ENCODE measurements at places on chromosomes 5 and 9. TPM values are rescaled to one million over a fixed set of nuclear protein-coding genes. Genes with fewer than 3 reads are reported as not detected.

DNA sequence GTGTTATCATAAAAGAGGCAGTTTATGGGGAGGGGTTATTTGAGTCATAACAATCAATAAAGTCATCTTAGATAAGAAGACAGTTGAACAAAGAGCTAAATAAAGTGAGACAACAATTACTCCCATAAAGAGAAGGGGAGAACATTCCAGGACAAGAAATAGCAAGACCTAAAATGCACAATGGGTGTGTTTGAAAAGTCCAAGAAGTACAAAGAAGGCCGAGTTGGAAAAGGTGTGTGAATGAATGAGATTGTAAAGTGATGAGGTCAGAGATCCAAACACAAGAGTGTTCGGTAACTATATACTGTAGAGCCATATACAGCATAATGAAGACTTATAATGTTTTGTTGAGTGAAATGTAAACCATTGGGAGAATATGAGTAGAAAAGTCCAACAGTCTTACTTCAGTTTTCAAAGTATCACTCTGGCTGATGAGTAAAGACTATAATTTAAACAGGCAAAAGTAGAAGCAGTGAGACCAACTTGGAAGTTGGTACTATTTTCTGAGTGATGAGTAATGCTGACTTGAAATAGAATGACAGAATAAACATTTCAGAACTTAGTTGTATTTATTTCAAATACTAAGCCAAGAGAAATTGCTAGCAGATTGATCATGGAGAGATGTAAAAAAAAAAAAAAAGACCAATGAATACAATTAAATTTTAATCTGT lies 868.7 kb upstream of the CDH9 start:
- DNase-seq: no peak

- DNase-seq: no peak
Observed at GRCh38 chr9:93955111-93955980, at the start of gene BARX1. BARX1 (minus strand) TSS chr9:93955355; CDS start chr9:93955146, 209 bp downstream.

- DNase-seq: no peak
Observed at GRCh38 chr5:122584411-122585300, 190.2 kb upstream of the SNX2 start.

DNA sequence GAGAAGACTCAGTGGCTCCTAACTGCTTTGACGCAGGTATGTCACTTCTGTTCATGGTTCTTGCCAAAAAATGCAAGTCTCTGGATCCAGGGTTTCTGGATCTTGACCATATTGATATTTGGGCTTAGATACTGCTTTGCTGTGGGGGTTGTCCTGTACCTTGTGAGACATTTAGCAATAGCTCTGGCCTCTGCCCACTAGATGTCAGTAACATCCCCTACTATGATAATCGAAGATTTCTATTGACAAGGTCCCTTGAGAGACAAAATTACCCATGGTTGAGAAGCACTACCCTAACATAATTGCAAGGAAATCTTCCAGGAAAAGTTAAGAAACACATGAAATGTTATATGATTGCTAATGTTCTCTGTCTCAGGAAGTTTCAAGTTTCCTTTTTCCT lies 285.4 kb downstream of the TMEM232 start:
- DNase-seq: peak; percentile 31

GRCh38 chr5:113084402-113085083 lies 107.9 kb downstream of the DCP2 start:
- DNase-seq: no peak

GRCh38 chr9:94980947-94981722 lies 254.6 kb downstream of the AOPEP start:
- DNase-seq: no peak

DNA sequence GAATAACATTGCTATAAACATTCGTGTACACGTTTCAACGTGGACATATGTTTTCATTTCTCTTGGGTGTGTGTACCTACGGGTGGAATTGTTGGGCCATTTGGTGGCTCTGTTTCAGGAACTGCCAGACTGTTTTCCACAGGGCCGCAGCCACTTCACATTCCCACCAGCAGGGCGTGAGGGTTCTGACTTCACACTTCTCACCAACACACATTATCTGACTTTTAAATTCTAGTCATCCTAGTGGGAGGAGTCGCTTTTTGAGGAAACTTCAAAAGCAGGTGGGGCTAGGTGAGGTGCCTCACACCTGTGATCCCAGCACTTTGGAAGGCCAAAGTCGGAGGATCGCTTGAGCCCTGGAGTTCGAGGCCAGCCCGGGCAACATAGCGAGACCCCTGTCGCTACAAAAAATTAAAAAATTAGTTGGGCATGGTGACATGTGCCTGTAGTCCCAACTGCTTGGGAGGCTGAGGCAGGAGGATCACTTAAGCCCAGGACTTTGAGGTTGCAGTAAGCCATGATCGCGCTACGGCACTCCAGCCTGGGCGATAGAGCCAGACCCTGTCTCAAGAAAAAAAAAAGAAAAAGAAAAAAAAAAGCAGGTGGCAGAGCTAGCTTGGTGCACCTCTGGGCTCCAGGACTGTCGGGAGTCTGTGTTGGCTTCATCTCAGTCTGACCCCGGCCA lies 28.5 kb downstream of the TSPAN17 start:
- peak; percentile 81 for DNase-seq

GRCh38 chr5:57501414-57502201 lies 19.0 kb upstream of the ACTBL2 start:
- no peak for DNase-seq

Gene MARCHF6
- total RNA-seq: 35.3 TPM

Gene APBA1
- 0.41 TPM for total RNA-seq

Gene CNTNAP3
- total RNA-seq: 12.8 TPM

Gene CCNG1
- total RNA-seq: 230 TPM

Measured in H4 (cell line).